IPS DF 19.7 (cell line): ENCODE measurements at places on chromosomes 12 and 14.
A peak's percentile ranks its signal among the peaks of the same experiment; 100 is the strongest.

GRCh38 chr12:75337905-75338304 is 3.4 kb downstream of the GLIPR1L1 start:
- DNase-seq = no peak

GRCh38 chr14:66140213-66140918 is 345.8 kb upstream of the CCDC196 start:
- DNase-seq = no peak

- no peak for DNase-seq
Observed at GRCh38 chr12:30442461-30442860, 253.2 kb downstream of the IPO8 start.

DNA sequence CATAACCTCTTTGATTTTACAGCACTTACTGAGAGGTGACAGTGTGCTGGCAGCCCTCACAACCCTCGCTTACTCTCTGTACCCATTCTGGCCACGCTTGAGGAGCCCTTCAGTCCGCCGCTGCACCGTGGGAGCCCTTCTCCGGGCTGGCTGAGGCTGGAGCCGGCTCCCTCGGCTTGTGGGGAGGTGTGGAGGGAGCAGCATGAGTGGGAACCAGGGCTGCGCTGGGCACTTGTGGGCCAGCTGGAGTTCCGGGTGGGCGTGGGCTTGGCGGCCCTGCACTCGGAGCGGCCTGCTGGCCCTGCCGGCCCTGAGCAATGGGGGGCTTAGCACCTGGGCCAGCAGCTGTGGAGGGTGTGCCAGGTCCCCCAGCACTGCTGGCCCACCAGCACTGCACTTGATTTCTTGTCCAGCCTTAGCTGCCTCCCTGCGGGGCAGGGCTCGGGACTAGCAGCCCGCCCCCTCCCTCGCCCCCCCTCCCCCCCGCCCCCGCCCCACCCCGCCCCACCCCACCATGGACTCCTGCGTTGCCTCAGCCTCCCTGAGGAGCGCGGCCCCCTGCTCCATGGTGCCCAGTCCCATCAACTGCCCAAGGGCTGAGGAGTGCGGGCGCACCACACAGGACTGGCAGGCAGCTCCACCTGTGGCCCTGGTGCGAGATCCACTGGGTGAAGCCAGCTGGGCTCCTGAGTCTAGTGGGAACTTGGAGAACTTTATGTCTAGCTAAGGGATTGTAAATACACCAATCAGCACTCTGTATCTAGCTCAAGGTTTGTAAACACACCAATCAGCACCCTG is 9.9 kb downstream of the MDGA2 start:
- DNase-seq = no peak

DNA sequence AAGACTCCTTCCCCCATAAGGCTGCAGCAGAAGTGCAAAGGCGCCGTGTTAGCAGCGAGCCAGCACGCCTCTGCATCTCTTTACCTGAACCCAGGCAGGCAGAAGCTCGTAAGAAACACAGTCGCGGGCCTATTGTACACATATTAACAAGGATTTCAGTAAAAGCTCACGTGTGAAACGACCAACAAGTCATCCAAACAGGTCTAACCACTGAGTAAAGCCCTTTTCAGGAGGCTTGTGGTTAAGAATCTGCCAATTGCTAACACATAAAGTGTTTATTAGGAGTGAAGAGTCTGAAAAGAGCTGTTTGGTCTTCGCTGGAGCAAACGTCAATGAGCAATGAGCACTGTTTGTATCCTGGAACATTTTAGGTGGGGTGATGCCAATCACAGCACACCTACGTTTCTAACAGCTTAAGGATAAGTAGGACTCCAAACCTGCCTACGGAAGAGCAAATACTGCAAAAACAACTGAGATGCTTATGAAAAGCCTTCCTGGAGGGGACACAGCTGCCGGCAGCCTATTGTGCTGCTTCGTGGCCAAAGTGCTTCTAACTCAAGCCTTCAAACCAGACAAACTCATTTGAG is 43.1 kb downstream of the PRKAB1 start:
- no peak for DNase-seq

DNA sequence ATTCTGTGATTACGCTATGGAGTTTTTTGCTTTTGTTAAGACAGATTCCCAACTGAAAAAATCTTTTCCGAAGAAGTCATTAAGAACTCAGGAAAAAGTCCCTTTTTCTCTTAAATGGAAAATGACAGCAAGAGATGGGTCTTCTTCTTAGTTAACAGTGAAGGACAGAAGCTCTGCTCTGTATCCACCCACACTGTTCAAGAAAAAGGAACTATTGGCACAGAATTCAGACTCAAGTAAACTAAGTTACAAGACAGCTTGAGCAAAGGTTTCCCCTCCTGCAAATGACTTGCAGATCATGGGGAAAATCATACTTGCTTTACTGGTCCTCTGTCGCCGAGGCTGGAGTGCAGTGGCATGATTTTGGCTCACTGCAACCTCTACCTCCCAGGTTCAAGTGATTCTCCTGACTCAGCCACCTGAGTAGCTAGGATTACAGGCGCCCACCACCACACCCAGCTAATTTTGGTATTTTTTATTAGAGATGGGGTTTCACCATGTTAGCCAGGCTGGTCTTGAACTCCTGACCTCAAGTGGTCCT is 137.1 kb upstream of the AEBP2 start:
- no peak for DNase-seq

DNA sequence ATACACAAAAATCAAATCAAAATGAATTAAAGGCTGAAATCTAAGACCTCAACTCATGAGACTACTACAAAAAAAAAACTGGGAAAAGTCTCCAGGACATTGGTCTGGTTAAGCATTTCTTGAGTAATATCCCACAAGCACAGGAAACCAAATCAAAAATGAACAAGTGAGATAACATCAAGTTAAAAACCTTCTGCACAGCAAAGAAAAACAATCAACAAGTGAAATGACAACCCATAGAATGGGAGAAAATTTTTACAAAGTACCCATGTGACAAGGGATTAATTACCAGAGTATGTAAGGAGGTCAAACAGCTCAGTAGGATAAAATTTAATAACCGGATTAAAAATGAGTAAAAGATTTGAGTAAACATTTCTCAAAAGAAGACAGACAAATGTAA is 338.7 kb downstream of the SLC16A7 start:
- no peak for DNase-seq

DNA sequence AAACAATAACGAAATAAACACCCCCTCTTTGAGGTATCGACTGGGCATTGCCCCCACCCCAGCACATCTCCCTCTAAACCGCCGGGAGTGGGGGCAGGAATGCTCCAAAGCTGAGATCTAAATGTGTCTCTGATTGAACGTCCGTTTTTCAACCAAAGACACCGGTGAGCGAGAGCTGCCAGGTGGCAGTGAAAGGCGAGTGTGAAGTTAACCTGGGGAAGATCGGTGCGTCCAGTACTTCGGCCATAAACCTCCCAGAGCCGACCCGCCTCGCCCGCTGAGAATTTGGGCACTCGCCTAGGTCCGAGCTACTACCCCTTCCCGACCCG is 625 bp downstream of the ANGEL1 start:
- DNase-seq = no peak

DNA sequence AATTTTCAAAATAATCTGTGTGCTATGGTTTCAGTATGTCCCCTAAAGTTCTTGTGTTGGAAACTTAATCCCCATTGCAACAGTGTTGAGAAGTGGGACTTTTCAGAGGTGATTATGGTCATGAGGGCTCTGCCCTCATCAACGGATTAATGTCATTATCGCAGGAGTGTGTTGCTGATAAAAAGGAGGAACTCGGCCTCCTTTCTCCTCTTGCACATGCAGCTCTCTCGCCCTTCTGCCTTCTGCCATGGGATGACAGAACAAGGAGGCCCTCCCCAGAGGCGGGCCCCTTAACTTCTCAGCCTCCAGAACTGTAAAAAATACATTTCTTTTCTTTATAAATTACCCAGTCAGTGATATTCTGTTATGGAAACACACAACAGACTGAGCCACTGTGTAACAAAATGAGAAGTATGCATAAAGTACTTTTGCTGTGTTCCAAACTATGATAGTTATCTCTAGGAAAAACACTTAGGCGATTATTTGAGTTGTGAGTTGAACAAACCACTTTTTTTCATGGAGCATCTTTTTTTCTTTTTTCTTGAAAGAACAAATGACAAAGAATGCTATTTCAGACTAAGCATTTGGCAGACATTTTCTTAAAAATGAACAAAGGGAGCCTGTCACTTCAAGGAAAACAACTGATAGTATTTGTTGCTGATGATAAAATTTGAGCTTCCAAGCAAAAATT is 134.8 kb upstream of the FUT8 start:
- DNase-seq = no peak

GRCh38 chr14:88352698-88353097 is 29.6 kb upstream of the KCNK10 start:
- no peak for DNase-seq

- no peak for DNase-seq
Observed at GRCh38 chr14:36646664-36647416, 14.8 kb upstream of the PAX9 start.

- no peak for DNase-seq
Observed at GRCh38 chr14:75654127-75654732, 6.4 kb downstream of the ERG28 start.

- no peak for DNase-seq
Observed at GRCh38 chr12:5332551-5332950, 99.4 kb upstream of the NTF3 start.

DNA sequence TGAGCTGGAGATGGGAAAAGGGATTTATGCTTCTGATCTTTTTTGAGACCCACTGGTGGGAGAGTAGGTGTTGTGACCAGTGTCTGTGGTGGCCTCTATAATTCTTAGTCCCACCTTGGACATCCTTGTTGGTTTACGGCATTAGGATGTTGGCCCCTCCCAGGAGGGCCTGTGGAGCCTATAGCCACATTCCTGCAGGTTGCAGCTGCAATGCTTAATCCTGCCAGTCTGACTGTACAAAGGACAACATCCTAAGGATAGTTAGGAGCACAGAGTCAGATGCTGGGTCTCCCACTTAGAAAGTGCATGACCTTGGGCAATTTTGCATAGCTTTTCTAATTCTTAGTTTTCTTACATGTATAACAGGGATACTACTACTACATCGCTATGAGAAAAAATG is 150.9 kb upstream of the SLC38A2 start:
- DNase-seq = no peak

DNA sequence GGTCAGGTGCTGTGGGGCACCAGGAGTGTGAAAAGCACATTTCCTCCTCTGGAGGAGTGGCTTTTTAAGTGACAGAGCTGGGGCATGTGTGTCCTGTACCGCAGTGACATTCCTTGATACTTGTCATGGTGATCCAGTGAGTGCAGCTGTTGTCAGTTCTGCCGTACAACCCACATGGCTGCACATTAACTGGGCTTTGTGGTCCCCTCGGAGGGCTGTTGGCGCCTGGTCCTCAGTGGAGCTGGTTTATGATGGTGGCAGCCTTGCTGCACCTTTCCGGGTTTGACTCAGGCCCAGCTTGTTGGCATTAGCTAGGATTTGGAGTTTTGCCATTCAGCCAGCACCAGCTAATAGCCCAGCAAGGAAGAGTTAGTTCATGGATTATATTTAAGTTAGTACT is 77.0 kb downstream of the SLC25A47 start:
- DNase-seq = no peak

GRCh38 chr12:29492891-29493290 is 4.6 kb downstream of the OVCH1 start:
- no peak for DNase-seq

DNA sequence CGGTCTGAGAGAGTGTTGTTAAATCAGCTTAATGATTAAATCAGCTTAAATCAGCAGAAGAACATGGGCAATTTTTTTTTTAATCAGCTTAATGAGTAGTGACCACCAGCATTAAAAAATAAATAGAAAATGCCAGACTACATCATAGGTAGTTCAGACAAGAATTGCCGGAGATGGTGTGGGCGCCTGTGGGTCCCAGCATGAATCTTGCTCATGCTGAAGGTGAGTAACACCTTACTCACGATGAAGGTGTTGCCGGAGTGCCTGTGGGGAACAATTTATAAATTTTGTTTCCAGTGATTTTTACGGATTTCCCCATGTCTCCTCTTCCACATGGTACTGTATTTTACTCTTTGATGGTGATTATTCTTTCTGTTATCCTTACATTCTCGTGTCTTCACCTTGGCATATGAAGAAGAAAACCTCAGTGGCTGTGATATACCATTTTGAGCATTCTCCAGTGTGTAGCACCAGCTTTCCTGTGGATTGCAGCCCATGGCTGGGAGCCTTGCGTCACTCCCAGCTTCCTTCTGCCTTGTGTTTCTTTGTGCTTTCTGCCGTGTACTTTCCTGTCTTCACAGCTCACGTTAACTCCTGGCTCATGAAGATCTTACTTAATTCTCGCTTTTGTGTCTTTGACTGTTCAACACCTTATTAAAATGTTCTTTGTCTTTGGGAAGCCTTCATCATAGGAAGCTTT is 4.7 kb downstream of the TDRD9 start:
- DNase-seq = no peak

DNA sequence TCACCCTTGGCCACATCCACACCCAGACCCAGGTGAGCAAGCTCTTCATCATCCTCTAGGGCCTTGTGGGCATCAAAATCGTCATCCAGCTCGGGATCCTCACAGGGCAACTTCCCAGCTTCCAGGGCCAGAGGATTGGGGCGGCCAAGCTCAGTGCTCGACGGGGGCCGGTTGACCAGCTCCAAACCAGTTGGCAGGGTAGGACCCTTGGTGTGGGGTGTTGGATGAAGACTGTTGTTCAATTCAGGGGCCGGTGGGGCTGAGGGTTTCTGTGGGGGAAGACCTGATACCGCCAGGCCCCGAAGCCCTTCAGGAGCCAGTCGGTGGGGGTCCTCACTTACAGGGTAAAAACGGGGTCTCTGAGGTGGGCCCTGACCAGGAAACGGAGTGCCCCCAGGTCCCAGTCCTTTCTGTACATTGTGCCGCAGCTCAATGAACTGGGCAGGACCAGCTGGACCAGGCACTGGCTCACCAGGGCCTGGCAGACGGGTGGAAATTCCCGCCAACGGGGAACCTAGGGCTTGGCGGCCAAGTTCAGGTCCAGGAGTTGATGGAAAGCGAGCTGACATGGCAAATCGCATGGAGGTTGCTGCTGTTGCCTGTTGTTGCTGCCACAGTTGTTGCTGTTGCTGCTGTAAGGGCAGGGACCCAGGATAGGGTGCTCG is 19.8 kb upstream of the PRKAG1 start:
- no peak for DNase-seq

- no peak for DNase-seq
Observed at GRCh38 chr12:81206429-81206828, 128.6 kb downstream of the ACSS3 start.

GRCh38 chr14:105261781-105262180 is 13.4 kb downstream of the BTBD6 start:
- DNase-seq = no peak

DNA sequence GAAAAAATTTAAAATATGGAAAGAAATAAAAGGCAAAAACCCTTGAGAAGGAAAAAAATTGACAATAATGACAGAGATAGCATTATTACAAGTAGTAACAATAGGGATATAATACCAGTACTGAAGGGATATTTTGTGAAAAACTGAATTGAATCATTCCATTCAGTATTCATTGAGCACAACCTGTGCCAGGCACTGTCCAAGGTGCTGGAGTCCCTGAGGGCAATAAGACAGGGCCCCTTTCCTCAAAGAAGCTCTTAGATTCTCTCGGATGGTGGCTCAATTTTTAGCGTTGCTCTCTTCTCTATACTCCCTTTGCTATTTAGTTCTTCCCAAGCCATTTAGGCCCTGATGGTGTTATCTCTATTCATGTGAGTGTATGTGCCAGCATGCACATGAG is 34.3 kb upstream of the GAS2L3 start:
- peak; percentile 7 for DNase-seq
